NCI-H748 treated with DMSO at 0.1 percent for 48 hours (cell line): ENCODE measurements at places on chromosomes 2 and 18.

- no peak for DNase-seq
Measured at GRCh38 chr2:74036010-74036409, 51.3 kb downstream of the TET3 start.

- DNase-seq: no peak
Measured at GRCh38 chr2:105796131-105796638, 51.5 kb downstream of the NCK2 start.

DNA sequence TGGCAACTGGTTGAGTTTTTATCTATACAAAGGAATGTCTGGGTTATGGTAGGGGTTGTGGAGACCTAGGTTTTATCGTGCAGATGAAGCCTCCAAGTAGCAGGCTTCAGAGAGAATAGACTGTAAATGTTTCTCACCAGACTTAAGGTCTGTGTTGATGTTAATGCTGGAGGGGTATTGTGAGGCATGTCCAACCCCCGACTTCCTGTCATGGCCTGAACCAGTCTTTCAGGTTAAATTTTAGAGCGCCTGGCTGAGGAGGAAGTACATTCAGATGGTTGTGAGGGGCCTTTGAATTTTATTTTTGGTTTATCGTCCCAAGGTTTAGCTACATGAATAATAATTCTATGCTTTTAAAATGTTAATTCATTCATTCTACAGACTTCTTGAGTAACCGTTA is 435.1 kb downstream of the DLGAP1 start:
- no peak for DNase-seq

- no peak for DNase-seq
Measured at GRCh38 chr18:70376914-70377258, 88.0 kb downstream of the SOCS6 start.

DNA sequence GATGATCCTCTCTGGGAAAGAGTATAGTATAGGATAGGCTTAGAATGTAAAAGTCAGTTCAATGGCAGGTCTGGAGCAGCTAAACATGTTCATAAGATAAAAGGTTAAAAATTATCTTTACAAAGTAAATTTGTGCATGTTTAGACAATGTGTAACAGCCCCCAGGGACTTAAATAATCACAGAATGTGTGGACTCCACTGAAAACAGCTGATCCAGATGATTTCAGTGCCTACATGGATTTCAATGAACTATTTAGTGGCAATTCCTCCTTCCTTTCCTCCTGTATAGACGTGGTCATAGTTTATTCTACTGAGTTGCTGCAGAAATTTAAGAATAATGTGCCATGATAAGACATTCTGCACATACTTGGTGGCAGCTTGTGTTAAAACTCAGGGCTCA is 42.9 kb downstream of the ARHGEF33 start:
- no peak for DNase-seq

DNA sequence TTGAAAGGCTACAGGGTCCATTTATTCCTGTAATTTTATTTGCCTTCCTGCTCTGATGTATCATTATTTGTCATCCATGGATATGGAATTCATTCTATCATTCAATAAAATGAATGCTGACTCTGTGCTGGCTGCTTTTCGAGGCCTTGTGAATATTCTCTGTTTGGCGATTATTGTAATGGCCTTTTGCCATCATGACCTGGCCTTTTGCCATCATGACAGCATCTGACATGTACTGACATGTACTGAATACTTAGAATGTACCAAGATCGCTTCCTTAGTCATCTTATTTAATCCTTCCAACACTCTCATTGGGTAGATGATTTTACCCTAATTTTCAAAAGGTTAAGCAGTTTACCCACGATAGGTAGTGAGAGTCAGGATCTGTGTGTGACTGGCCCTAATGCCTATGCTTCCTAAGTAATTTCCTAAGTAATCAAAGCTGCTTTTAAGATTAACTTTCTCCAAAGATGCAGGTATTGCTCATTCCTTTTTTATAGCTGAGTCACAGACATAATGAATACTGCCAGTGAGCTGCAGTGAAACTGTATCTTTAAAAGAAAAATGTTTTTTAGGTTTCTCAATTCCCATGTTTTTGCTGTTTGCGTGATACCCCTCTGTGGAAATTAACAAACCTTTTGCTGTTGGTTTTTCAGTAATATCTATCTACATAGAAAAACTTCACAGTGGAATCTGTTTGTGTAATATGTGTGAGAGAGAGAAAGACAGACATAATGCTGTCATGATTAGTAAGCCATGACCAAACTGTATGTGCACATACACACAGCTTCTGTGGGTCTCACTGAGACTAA is 127.8 kb downstream of the CERS6 start:
- no peak for DNase-seq

DNA sequence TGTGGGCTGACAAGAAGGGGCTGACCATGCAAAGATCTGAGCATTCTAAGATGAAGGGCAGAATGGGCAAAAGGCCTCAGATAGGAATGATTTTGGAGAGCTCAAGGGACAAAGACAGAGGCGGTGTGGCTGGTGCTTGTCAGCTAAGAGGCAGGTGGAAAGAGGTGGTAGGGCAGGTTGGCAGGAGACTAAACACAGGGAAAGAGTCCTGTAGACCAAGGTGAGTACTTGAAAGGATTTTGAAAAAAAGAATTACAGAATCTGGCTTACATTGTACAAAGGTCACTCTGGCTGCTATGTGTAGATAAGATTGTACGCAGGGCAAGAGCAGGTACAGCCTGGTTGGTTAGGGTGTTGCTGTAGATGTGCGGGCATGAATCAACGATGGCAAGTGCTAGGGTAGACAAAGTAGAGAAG is 50.6 kb downstream of the STK39 start:
- DNase-seq: no peak

GRCh38 chr2:164693834-164694233 is 72.6 kb upstream of the GRB14 start:
- no peak for DNase-seq

DNA sequence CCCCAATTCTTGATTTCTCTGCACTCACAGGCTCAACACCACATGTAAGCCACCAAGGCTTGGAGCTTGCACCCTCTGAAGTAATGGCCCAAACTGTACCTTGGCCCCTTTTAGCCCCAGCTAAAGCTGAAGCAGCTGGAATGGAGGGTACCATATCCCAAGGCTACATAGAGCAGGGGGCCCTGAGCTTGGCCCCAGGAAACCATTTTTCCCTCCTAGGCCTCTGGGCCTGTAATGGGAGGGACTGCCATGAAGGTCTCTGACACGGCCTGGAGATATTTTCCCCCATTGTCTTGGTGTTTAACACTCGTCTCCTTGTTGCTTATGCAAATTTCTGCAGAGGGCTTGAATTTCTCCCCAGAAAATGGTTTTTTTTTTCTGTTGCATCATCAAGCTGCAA is 69.7 kb downstream of the SKA1 start:
- no peak for DNase-seq

DNA sequence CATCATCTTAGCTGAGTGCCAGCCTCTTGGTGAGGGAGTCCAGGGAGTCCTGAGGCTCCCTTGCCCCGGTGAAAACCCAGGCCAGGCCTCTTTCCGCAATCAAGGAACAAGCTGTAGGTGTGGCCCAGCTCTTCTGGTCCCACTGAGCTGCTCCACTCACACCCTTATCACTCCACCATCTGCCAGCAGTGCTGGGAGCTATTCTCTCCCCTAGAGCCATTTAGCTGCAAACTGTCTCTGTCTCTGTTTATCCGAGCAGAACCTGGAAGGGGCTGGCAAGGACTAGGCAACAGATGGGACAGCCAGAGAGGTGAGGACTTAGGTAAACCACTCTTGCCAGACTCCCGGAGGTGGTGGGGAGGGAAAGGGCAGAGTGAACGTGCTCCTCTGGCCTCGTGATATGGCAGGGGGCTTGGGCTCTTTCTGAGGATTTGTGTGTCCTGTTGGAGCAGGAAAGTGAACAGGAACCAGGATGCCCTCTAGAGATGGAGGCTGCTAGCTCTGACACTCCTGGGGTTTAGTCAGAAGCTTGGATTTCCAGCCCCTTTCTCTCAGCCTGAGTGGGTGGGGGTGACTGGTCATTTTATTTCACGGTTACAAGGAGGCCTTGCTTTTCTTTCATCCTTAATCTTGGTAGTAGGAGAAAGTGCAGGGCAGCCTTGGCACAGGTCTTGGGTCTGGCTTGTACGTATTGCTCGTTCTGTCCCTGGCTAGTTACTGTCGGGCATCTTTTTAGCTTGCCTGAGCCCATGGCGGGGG is 19.6 kb downstream of the B3GNT2 start:
- no peak for DNase-seq

GRCh38 chr2:18445433-18446320 is 114.8 kb downstream of the RDH14 start:
- no peak for DNase-seq

GRCh38 chr2:171226461-171226860 is 65.8 kb upstream of the TLK1 start:
- DNase-seq: no peak

DNA sequence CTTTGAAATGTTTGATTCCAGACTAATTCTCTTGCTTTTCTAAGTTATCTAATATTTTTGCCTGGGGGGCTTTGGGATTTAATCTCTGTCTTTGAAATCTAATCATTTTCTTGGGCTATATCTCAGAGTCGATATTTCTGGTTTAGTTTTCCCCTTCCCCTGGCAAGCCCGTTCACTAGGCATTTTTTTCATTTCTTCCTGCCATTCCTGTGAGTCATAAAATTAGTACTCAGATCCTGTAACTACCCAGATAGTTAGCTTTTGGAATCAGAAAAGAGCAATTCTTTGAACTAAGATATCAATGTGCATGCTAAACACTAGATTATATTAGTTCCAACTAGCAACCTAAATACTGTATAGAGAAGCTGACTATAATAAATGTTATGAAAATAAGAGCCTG is 29.4 kb upstream of the RNF149 start:
- no peak for DNase-seq

DNA sequence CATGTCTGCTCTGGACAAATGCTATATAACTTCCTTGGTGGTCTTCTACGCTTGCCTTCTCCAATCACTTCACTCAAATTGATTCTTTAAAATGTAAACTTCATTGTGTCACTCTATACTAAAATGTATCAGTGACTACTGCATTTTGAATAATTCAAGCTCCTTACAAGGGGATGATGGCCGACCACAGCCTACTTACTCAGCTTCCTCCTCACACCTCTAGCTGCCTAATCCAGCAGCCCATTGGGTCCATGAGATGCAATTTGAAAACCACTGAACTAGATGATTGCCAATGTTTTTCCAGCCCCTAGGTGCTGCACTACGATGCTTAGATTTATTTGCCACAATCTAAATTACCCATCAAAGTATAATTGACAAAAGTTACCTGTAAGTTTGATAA is 120.7 kb downstream of the CTAGE1 start:
- no peak for DNase-seq

GRCh38 chr2:190455358-190456095 is 47.4 kb downstream of the MFSD6 start:
- no peak for DNase-seq
